ENCODE measurements at places on chromosomes 3 and 15.
A peak's percentile ranks its signal among the peaks of the same experiment; 100 is the strongest.

DNA sequence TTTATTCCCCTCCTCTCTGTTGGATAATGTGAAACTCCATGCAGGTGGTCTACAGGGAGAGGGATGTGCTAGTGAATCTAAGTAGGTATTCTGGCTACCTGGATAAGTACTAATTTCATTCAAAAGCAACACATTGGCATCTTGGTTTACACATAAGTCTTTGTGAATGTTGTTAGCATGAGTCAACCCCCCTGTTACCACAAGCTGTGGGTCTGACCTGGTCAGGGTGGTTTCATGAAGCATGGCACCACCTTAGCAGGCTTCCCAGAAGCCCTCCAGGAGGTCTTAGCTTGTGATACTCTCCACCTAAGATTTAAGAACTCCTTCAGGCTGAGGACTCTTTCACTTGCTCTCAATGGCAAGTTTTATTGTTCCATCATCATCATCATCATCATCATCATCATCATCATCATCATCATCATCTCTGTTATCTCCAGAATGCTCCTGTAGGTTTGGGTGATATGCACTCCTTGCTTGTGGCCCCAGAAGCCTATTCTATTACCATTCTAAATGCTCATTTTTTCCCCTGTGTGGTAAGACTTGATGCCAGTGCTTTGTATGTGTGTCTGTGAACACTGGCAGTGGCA is 62.8 kb downstream of the EPHB1 start:
- no peak for DNase-seq

- DNase-seq = peak; percentile 31
Observed at GRCh38 chr3:197542741-197543454, 12.9 kb downstream of the BDH1 start.

GRCh38 chr3:163664466-163664865 is 1413.8 kb downstream of the SI start:
- DNase-seq = no peak

- DNase-seq = no peak
Observed at GRCh38 chr3:122936335-122936734, 91.2 kb downstream of the SEMA5B start.

DNA sequence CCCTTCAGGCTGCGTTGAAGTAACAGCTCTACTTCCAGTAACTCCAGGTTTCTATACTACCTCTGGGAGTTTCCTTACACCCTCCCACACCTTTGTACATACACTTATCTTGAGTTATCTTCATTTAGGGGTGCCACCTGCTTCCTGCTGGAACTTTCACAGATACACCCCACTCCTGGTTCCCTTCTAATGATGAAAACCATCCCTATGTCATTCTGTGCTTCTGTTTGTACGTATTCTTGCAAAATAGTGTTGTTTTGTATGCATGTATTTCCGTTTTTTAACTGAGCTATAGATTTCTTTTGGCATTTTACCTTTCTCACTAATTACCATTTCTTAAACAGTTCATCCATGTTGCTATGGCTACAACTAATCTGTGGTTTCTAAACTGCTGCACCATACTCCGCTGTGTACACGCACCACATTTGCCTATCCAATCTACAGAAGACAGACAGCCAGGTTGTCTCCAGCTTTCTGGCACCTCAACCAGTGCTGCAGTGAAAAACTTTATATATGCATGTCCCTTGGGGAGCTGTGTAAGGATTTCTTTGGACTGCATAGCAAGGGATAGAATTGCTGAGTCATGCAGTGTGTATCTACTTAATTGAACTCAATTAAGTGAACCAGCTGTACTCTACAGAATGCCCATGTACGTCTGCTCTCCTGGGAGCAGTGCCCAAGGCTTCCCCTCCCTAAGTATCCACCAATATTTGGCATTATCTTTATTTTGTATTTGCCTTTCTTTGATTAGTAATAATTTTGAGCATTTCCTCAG is 61.4 kb upstream of the ST8SIA2 start:
- no peak for DNase-seq

All from midbrain (tissue), 1 donor.